IPS DF 6.9 (cell line): ENCODE measurements at places on chromosomes 2 and 18.

DNA sequence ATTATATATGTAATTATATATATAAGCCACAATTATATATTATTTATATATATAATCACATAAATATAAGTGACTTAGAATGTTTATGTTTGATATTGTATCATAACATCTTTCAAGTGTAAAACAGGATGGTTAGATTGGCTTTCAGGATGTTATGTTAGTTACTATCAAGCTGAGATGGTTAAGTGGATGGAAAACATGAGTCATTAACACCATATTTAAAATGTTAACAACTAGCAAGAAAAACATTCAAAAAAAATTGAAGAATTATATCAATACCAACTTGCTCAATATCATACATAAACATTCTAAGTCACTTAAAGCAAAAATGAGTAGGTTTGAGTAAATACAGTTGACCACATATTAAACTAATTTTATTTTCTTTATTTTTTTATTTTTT, 21.8 kb upstream of the RAB27B start:
- no peak overlapping the region for H3K4me3 ChIP-seq
- no peak overlapping the region for H3K27ac ChIP-seq
- no peak for DNase-seq
- no peaks in the 10 kb centered on the region for H3K4me1 ChIP-seq

GRCh38 chr18:63882333-63883141, 5.0 kb upstream of the SERPINB2 start:
- H3K4me1 ChIP-seq, result no peaks in the 10 kb centered on the region
- H3K27ac ChIP-seq, result no peak overlapping the region

GRCh38 chr2:201413143-201413542, 38.1 kb downstream of the TRAK2 start:
- no peak overlapping the region for H3K27ac ChIP-seq
- H3K4me3 ChIP-seq, result no peak overlapping the region
- no peaks in the 10 kb centered on the region for H3K4me1 ChIP-seq
- H3K36me3 ChIP-seq, result no peaks in the 10 kb centered on the region
- no peaks in the 10 kb centered on the region for H3K27me3 ChIP-seq
- no peak for DNase-seq

- no peaks in the 10 kb centered on the region for H3K27me3 ChIP-seq
- no peaks in the 10 kb centered on the region for H3K36me3 ChIP-seq
- H3K27ac ChIP-seq, result no peak overlapping the region
- H3K4me3 ChIP-seq, result no peak overlapping the region
- no peak for DNase-seq
Measured at GRCh38 chr2:236714080-236714479, 144.5 kb downstream of the ACKR3 start.

DNA sequence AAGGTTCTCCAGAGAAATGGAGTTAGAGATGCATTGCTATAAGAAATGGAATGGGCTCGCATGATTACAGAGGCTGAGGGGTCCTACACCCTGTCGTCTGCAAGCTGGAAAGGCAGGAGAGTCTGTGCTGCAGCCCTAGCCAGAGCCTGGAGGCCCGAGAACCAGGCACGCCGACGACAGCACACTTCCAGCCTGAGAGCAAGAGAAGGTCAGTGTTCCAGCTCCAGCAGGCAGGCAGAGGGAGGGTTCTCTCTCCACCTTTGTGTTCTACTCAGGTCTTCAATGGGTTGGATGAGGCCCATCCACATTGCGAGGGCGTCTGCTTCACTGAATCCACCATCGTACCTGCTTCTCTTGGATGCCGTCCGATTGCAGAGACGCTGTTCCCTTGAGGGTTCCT, 177.6 kb upstream of the HDAC4 start:
- no peaks in the 10 kb centered on the region for H3K27me3 ChIP-seq
- no peak overlapping the region for H3K4me3 ChIP-seq
- H3K4me1 ChIP-seq, result no peaks in the 10 kb centered on the region
- DNase-seq, result no peak
- no peak overlapping the region for H3K27ac ChIP-seq

DNA sequence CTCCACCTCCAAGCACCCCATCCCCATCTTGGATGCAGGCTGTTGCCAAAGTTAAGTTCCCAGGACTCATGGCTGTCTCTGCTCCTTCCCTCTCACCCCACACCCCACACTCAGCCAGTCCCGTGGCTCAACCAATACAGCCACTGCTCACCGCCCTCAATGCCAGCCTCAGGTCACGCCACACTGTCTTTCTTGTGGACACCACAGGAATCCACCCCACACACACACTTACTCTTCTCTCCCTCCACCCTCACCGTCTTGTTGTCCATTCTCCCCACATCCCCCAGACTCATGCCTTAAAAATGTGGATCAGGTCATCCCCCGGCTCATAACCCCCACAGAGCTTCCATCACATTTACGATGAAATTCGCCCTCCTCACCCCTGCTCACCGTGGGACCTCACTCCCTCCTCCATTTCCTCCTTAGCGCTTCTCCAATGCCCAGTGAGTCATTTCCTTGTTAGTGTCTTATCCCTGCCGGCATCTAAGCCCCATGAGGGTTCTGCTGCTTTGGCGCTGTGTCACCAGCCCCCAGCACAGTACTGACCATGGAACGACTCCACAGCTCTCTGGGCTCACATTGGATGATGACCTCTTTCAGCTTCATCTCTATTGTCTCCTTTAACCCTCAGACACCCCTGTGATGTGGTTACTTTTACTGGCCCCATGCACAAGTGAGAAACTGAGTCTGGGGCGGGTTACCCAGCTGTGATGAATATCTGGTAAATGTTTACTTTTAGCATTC, 13.8 kb downstream of the MLPH start:
- no peak overlapping the region for H3K27ac ChIP-seq
- H3K27me3 ChIP-seq, result no peaks in the 10 kb centered on the region
- H3K4me3 ChIP-seq, result no peak overlapping the region
- no peaks in the 10 kb centered on the region; the same call in 1 of the 2 replicates for H3K4me1 ChIP-seq

DNA sequence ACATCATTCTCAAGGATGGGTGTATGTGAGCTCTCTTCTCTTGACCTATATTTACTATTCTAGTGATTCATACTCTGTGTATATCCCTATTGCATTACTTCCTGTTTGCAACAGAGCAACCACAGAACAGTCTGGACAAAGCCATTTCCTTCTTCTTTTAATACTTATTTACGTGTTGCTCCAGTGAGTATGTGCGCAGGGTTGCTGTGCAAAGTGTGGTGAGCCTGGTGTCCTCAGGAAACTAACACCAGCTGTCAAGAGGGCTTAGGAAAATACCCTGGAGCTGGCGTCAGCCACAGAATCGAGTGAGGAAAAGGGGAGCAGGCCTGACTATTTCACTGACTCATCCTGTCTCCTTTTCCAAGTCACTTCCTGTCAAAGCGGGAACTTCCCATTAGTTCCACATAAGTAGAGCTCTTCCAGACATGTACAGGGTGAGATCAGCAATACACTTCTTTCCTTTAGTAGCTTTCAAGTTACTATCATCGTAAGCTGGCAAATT, 214.1 kb upstream of the COPS8 start:
- H3K27ac ChIP-seq, result no peak overlapping the region
- H3K36me3 ChIP-seq, result no peaks in the 10 kb centered on the region
- no peak for DNase-seq
- no peaks in the 10 kb centered on the region for H3K27me3 ChIP-seq
- H3K4me1 ChIP-seq, result peaks cover 2% of the 10 kb centered on the region; the same call in 1 of the 2 replicates

DNA sequence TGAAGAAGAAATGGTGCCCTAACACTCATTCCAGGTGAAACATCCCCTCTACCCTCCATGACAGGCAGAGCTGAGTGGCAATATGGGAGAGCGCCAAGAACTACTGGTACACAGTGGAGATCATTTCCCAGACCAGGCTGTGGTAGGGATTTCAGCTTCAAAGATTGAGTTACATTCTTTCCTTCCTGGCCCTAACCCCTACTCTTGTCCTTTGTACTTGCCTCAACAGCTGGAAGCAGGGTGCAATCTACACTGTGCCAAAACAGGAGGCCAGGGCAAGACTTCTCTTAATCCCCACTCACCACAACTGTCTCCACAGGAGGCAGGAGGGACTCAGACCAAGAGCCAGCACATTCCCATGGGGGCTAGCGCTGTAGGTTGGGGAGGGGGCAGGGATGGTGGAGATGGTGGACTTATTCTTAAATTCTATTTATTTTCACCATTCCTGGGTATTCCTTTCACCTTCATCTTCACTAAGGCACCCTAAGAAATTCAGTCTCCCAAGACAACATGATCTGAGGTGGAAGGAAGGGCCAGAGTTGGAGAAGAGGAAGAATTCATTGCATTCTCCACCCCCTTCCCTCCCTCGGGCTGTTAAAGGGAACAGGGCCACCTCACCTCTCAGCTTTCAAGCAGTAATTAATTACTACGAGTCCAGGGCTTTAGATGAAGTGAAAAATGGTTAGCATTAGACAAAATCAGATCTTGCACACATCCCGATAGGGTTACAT, 65.9 kb downstream of the AAK1 start:
- H3K4me3 ChIP-seq, result no peak overlapping the region
- no peak for DNase-seq
- no peaks in the 10 kb centered on the region for H3K27me3 ChIP-seq
- no peak overlapping the region for H3K27ac ChIP-seq
- no peaks in the 10 kb centered on the region for H3K36me3 ChIP-seq
- H3K4me1 ChIP-seq, result peaks cover 4% of the 10 kb centered on the region; the same call in 1 of the 2 replicates

GRCh38 chr2:85323351-85323987, 4.3 kb downstream of the TGOLN2 start:
- no peaks in the 10 kb centered on the region for H3K4me1 ChIP-seq
- DNase-seq, result no peak
- H3K27ac ChIP-seq, result no peak overlapping the region
- H3K36me3 ChIP-seq, result peaks cover 7% of the 10 kb centered on the region; the same call in 1 of the 2 replicates
- H3K27me3 ChIP-seq, result no peaks in the 10 kb centered on the region
- no peak overlapping the region for H3K4me3 ChIP-seq

DNA sequence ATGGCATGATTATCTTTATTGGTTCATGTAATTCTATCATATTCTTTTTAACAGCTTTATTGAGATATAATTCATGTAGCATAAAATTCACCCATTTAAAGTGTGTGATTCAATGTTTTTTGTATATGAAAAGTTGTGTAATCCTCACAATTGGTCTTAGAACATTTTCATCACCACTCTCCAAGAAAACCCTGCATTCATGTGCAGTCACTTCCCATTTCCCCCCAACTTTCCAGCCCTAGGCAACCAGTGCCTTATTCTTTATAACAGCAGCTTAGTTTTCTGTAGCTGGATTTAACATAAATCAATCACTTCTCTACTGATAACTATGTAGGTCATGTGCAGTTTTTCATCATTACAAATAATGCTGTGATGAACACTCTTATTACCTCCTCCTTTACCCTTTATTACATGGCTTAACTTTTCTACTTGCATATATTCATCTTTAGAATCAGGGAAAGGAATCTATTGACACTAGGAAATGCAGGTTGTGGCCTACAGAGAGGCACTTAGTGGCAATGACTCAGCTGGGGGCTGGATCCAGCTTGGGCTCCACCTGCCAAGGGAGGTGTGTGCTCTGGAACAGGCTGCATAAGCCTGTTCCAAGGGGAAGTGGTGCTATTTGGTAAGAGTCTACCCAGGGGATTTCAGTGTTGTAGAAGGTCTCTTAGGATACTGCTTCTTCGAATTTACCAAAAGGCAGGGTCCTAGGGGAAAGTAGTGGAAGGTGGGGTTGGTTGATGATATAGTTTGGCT, 89.1 kb downstream of the ETAA1 start:
- no peaks in the 10 kb centered on the region for H3K27me3 ChIP-seq
- no peaks in the 10 kb centered on the region for H3K4me1 ChIP-seq
- DNase-seq, result no peak
- no peak overlapping the region for H3K4me3 ChIP-seq
- no peak overlapping the region for H3K27ac ChIP-seq

DNA sequence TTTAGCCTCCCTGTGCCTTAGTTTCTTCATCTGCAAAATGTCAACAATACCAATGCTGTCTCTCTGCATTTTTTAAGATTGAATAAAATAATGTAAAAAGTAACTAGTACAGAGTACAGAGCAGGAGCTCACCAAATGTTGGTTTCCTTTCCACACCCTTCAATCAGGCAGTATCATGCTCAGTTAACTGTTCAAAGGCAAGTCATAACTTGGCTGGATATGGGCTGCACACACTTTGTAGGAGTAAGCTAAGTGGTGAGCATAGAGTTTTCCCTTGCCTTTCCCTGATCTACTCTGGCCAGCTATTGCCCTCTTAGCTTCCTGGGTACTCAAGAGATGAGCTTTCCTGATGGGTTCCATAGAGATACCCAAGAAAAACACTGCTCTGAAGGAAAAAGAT, 77.9 kb downstream of the CYBRD1 start:
- no peak for DNase-seq
- H3K4me3 ChIP-seq, result no peak overlapping the region
- H3K4me1 ChIP-seq, result no peaks in the 10 kb centered on the region

DNA sequence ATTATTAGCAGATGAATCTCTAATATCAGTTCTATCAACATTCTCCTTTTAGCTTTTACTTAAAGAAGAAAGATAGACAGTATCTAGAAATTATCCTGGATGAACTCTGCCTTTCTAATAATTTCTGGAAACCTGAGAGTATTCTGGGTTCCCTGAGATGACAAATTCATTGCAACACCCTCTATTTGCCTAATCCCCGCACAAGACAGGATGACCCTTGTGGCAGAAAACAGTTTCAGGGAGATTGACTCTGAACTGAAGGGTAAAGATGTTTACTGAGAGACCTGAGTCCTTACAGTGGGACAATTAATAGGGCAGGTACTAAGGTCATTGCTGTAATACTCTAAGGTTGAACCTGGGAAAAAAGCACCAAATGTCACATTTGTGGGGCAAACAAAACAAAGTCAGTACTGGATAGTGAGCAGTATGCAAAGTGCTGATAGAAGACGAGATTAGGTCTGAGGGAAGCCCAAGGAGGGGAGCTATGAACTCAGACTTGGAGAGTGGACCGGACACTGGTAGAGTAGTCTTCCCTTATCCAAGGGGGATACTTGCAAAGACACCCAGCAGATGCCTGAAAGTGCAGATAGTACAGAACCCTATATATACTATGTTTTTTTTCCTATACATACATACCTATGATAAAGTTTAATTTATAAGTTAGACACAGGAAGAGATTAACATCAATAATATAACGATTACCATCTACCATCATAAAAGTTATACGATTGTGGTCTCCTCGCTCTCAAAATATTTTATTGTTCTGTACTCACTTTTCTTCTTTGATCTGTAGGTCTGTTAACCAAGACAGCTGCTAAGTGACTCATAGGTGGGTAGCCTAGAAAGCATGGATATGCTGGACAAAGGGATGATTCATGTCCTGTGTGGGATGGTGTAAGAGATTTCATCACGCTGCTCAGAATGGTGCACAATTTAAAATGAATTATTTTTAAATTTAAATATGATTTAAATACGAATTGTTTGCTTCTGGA, 148.3 kb upstream of the KLHL14 start:
- no peaks in the 10 kb centered on the region for H3K36me3 ChIP-seq
- H3K27me3 ChIP-seq, result no peaks in the 10 kb centered on the region
- no peak for DNase-seq
- no peak overlapping the region for H3K27ac ChIP-seq
- no peak overlapping the region for H3K4me3 ChIP-seq

DNA sequence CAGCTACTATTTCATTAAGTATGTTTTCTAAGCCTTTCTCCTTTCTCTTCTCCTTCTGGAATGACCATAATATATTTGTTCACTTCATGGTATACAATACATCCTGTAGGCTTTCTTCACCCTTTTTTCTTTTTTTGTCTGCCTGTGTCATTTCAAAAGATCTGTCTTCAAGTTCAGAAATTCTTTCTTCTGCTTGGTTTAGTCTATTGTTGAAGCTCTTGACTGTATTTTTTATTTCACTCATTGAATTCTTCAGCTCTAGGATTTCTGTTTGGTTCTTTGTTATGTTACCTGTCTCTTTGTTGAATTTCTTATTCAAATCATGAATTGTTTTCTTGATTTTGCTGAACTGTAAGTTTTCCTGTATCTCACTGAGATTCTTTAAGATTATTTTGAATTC, 109.9 kb downstream of the TMEM131 start:
- no peak overlapping the region for H3K27ac ChIP-seq
- peaks cover 4% of the 10 kb centered on the region; the same call in 1 of the 2 replicates for H3K36me3 ChIP-seq
- no peak for DNase-seq
- H3K4me1 ChIP-seq, result no peaks in the 10 kb centered on the region
